AG04449 (cell line): ENCODE measurements at places on chromosomes 13 and 19.

GRCh38 chr13:109745702-109746101, 40.7 kb downstream of the IRS2 start:
- DNase-seq: no peak

GRCh38 chr19:17402982-17403855, 2.2 kb downstream of the BST2 start:
- DNase-seq: no peak

DNA sequence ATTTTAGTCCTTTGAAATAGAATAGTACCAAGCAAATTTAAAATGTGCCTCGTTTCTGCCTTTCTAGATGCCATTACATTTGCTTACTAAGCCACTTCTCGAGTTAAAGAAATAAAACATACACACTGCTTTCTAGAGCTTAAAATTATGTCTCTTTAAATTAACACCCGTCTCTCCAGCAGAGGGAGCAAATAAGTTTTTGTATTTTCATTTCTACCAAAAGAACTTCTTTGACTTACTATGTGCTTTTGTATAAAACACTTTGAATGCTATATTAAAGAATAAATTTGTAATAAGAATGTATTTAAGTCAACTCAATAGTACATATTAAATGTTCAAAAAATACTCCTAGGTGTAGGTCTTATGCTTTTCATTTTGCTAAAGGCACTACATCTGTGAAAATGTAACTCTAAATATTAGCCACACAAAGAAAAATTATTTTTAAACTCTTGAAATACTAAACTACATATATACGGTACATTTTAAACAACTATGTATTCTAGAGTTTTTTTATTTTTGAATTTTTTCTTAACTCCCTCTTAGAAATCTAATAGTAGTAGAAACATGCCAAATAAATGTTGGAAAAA, 269.3 kb upstream of the MIR17HG start:
- no peak for DNase-seq

GRCh38 chr19:51253088-51253806, 2.4 kb downstream of the SIGLECL1 start:
- no peak for DNase-seq
